Thyroid gland (tissue), 4 donors: ENCODE measurements at places on chromosomes 2 and 18.

DNA sequence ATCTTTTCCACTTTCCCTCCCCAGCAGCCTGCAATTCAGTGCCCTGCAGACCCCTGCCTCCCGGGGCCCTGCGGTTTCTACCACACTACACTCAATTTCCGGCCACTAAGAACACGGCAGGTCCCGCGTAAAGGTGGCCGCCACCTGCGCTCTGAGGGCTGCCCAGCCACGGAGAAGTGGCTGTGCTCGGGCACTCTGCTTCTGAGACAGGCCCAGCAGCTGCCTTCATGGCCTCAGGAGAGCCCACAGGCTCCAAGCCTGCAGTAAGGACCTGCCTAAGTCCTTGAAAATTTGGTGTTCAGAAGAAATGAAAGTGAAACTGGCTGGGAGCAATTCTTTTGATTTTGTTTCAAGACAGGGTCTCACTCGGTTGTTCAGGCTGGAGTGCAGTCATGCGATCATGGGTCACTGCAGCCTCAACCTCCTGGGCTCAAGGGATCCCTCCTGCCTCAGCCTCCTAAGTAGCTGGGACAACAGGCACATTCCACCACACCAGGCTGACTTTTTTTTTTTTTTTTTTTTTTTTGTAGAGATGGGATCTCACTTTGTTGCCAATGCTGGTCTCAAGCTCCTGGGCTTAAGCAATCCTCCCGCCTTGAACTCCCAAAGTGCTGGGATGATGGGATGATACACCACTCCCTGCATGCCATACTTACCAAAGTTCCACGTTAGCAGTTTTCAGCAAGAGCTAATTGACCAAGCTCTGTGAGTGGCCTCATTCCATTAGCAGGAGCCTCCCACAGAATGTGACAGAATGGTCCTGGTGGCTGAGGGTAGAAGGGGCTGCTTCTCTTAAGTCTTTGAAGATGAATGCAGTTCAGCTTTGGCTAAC is 14.6 kb upstream of the ALPP start:
- H3K4me3 ChIP-seq, result no peak overlapping the region
- no peaks in the 10 kb centered on the region for H3K4me1 ChIP-seq
- H3K27me3 ChIP-seq, result no peaks in the 10 kb centered on the region
- DNase-seq, result peak; percentile 38
- H3K36me3 ChIP-seq, result no peaks in the 10 kb centered on the region

- H3K4me1 ChIP-seq, result peaks cover 56% of the 10 kb centered on the region
- H3K27ac ChIP-seq, result peak overlapping the region; percentile 62
- H3K36me3 ChIP-seq, result no peaks in the 10 kb centered on the region
- no peaks in the 10 kb centered on the region for H3K27me3 ChIP-seq
- H3K4me3 ChIP-seq, result no peak overlapping the region
Observed at GRCh38 chr2:236971919-236972381, 113.7 kb upstream of the COPS8 start.

DNA sequence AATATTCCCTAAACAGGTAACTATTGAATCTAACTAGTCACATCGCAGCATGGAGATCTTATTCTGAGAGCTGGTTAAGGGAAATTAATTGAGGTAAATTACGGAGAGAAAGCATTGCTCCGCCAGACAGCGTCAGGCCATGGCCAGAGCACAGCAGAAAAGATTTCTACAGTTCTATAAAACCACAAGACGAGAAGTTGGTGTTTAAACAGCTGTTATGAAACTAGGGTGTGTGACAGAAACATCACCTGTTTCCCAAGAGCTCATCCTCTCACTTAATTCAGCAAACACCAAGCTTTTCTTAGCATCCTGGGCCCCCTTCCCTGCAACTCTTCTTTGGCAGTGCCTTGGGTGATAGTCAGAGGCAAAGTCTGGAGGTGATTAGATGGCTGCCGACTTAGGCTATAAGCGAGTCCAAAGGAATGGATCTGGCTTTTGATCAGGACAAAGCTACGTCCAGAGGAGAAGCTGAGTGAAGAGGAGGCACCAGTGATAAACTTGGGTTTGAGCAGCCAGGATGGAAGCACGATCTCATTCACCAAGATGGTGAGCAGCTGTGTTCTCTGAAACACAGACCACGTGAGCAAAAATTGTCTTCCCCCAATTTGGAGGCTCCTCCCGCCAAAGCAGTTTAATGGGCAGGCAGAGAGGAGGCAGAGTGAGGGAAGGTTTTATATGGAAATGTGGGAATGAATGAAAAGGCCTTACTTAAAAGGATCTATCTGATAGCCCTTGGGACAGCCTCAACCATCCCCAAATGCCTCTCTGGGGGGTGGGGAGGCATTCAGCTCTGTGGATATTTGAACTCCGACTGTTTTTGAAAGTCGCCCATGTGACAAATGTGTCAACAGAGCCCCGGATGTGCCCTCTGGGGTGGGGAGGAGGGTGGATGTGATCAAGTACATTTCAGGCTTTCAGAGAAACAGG is 57.8 kb downstream of the PKDCC start:
- DNase-seq, result peak; percentile 31
- peak overlapping the region; percentile 53 for H3K27ac ChIP-seq
- H3K27me3 ChIP-seq, result no peaks in the 10 kb centered on the region
- H3K4me3 ChIP-seq, result no peak overlapping the region

DNA sequence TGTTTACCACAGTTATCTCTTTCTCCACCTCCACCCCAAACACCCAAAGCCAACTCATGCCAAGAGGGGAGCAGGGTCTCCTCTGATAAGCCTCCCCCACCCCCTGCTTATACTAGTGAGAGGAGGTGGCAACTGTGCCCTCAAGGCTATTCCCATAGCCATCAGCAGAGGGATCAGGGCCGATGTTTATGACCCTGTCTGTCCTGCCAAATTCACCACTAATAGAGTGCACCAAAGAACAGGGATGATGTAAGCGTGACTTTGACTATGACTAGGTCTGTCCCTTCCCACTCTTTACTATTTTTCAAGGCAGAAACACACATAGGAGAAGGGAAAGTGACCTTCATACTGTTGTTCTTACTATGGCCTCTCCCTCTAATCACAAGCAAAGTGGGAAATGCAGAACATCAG is 74.6 kb downstream of the CLHC1 start:
- peaks cover 23% of the 10 kb centered on the region for H3K4me1 ChIP-seq
- no peak for DNase-seq
- H3K4me3 ChIP-seq, result no peak overlapping the region
- H3K27me3 ChIP-seq, result no peaks in the 10 kb centered on the region
- H3K27ac ChIP-seq, result peak overlapping the region; percentile 40

DNA sequence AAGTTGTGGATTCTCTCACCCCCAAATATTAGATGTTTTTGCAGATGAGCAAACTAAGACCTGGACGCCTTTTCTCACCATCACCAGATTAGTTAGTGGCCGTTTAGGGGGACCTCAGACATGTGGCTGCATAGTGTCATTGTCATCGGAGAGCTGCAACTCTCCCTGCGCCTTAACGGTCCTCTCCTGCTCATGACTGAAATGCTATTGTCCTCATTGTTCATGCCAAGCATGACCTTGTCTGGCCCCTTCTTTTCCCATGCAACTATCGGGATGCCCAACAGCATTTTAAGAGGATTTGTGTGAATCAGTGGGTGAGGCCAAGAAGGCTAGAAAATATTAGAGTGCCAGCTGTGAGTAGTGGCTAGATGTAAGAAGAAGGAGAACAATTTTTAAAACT is 174.2 kb downstream of the SOCS6 start:
- no peaks in the 10 kb centered on the region for H3K27me3 ChIP-seq
- H3K36me3 ChIP-seq, result no peaks in the 10 kb centered on the region
- no peak for DNase-seq
- H3K4me1 ChIP-seq, result peaks cover 7% of the 10 kb centered on the region
- no peak overlapping the region for H3K4me3 ChIP-seq

GRCh38 chr18:74331404-74331803 is 15.8 kb downstream of the C18orf63 start:
- no peak overlapping the region for H3K4me3 ChIP-seq
- no peaks in the 10 kb centered on the region for H3K36me3 ChIP-seq
- DNase-seq, result no peak

DNA sequence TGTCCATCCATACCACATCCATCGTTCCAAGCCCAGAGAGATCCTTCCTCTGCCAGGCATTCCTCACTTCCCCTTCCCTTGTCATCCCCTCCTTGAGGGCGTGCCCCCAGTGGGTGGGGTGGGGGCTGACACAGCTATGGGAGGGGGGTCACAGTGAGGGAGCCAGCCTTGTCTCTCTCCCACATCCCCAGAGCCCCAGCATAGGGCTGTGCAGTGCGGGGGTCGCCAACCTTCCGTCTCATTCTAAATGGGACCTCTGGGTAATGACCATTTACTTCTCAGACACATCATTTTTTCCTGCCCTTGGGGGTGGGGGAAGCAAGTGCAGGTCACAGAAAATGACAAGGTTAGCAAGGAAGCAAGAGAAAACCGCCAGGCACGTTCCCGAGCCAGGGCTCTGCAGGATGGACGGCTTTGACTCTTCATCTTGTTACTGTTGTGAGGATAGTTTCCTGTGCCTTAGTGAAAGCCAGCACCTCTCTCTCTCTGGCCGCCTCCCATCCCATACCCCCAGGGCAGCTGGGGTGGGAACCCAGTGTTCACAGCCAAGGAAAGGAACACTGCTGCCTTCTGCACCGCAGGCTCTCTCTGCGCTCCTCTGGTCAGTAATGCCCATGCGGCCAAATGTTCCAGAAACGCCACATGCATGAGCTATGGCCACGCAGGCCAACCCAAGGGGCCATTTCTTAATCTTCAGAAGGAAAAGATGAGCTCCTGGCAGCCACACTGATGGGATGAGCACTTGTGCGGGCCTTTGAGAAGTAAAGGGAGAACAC is 22.7 kb upstream of the OTOS start:
- no peak overlapping the region for H3K4me3 ChIP-seq
- H3K27ac ChIP-seq, result no peak overlapping the region
- no peaks in the 10 kb centered on the region for H3K27me3 ChIP-seq

DNA sequence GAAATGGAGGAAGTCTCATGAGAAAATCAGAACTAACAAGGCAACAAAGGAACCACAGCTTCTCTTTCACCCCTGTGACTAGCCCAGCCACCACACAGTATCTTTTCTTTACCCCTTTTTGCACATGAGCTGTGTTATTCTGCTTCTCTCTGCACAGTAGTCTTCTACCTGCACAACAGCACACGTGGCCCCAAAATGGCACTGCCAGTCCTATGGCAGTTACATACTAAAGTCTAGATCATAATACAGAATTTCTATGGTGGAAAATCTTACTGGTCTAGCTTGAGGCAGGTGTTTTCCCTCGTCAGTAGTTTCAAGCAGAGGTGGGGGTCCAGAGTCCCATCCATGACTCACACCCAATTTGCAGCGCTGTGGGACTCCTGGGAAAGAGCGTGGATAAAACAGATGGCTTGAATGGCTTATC is 177.7 kb downstream of the DIS3L2 start:
- DNase-seq, result no peak
- H3K27ac ChIP-seq, result no peak overlapping the region
- H3K4me3 ChIP-seq, result no peak overlapping the region
- H3K27me3 ChIP-seq, result no peaks in the 10 kb centered on the region
